ENCODE measurements at places on chromosomes 7 and 10. TPM values are rescaled to one million over a fixed set of nuclear protein-coding genes. Genes with fewer than 3 reads are reported as not detected.

The ARHGEF35 gene
- 1.2 TPM for total RNA-seq

The OR13A1 gene
- not detected for total RNA-seq

The MKX gene
- total RNA-seq, result 0.86 TPM

The GNAT3 gene
- total RNA-seq, result not detected

The MMP21 gene
- not detected for total RNA-seq

The MCM10 gene
- total RNA-seq, result 120 TPM

The MRM2 gene
- 34.5 TPM for total RNA-seq

DNA sequence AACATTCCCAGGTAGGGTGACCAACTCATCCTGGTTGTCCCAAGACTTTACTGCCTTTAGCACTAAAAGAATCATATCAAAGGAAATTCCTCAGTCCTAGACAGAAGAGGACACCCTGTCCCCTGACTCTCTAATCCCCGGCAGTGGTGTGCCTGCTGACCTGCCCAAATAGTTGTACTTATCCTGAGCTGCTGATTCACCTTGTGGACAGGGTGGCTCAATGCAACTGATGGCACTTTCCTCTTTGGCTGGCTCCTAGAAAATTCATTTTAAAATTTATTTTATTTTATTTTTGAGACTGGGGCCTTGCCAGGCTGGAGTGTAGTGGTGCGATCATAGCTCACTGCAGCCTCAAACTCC, 111.7 kb downstream of the JCAD start:
- DNase-seq, result no peak

- no peak for DNase-seq
Observed at GRCh38 chr10:5887029-5887428, 2.7 kb downstream of the ANKRD16 start.

DNA sequence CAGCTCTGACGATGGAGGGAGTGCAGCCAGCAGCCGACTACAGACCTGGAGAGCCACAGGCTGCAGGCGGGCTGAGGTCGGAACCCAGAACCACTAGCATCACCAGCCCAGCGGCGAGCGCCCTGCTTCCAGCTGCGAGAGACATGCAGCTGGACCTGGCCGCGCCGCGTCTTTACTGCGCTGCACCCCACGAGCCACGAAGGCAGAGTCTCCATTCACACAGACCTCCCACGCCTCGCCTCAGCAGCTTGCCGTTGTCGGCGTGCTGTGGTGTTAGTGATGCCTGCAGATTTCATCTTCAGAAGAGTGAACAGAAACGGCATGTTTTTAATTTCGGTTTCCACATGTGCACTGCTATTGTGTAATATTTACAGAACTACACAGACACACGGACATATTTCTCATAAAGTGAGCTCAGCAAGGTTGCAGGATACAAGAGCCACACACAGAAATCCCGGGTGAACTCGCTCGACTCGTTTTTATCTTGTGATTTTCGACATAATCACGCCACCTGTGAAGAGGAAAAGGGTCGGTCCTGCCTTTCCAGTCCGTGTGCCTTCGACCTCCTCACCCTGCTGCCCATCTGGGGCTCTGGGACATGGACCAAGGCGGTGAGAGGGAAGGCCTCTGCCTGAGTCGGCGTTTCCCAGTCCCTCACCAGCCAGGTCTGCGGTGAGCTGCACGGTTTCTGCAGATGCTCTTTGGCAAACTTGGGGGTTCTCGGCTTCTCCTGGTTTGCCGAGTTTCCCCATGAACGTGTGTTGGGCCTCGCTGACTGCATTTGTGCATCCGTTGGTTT, 252.2 kb downstream of the ELFN1 start:
- DNase-seq, result no peak

DNA sequence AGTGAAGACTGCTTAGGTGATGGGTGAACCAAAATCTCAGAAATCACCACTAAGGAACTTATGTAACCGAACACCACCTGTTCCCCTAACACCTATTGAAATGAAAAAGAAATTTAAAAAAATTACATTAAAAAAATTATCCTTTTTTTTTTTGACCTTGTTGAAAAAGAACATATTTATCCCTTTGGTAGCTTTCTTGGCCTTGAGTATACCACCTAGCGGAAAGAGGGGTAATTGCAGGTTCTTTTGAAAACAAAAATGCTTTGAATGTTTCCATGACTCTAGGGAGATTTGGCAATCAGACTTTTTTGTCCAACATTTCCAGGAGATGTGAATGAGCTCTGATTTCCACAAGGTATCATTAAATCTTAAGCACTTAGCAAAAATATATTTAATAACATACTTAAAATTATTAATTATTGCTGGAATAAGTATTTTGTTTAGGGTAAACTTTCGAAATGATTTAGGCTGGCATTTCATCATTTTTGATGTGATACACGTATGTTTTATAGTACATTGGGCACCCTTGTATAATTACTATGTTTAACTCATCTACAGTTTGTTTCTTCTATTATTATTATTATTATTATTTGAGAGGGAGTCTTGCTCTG, 47.0 kb upstream of the ELMO1 start:
- peak; percentile 65 for DNase-seq

- no peak for DNase-seq
Observed at GRCh38 chr10:32954080-32954479, 4.0 kb downstream of the ITGB1 start.

GRCh38 chr7:99357701-99358490, 16.6 kb upstream of the ARPC1B start:
- DNase-seq, result no peak

GRCh38 chr10:58641708-58642107, 129.0 kb downstream of the BICC1 start:
- DNase-seq, result no peak

- no peak for DNase-seq
Observed at GRCh38 chr7:99201027-99201426, 6.9 kb downstream of the KPNA7 start.

GRCh38 chr10:101226491-101227428, 2.5 kb downstream of the LBX1 start:
- no peak for DNase-seq

DNA sequence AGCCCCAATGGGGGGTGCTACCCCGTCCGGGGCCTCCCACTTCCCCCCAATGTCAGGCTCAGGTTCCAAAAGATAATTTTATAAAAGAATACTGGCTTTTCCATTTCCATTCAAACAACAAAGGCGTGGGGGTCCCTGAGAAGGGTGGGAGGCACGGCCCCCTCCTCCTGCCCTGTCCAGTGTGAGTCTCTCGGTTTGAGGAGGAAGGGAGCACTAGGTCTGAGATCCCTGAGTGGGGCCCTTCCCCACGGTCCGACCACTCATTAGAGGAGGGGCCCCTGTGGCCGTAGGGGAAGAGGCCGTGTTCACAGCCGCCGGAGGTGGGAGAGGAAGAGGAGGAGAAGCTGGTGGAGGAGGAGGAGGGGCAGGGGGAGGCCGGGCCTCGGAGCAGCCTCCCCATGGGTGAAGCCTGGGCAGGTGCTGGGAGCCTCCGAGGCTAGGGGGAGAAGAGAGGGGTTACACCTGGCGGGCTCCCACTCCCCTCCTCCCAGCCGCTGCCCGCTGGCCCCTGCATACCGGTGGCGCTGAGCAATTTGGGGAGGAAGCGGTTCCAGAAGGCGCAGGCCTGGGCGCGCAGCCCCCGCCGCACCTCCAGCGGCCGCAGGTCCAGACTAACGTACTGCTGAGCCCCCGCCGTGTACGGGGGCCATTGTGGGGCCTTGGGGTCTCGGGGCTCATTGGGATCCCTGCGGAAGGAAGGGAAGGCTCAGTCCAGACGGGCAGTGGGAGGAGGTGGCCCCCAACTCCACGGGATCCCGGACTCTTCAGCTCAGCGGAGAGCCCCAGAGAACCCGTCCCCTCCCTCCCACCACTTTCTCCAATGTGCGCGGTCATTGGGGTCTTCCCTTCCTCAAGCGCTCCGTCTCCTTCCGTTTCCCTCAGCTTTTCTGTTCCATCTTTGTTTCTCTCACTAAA, 1.4 kb upstream of the UFSP1 start:
- DNase-seq, result no peak

DNA sequence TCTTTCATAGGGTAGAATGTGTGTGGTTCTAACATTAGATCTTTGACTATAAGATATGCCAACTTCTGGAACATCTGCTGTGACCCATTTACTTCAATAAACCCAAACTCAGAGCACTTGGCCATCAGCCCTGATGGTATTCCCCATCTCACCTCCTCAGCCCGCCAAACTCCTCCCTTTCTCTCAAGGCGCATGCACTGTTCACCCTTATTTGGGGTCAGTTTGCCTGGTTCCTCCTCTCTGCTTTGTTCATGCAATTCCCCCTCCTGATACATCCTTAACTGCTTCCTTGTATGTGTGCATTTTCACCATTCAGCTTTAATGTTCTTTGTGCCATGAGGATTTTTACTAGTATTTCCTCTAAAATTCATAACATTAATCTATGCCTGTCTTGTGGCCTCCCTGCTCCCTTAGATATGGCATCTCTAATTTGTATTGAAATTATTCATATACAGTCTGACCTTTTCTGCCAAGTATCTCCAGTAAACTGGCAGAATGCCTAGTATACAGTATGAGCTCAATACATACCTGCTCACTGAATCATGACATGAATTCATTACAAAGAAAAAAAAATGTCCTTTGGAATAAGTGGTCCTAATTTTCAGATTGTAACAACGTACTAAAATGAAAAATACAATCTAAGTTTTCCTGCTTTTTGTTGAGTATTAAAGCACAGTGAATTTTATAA, 336.8 kb upstream of the IGFBP3 start:
- DNase-seq, result no peak
